ENCODE measurements at places on chromosomes 5 and 9.

DNA sequence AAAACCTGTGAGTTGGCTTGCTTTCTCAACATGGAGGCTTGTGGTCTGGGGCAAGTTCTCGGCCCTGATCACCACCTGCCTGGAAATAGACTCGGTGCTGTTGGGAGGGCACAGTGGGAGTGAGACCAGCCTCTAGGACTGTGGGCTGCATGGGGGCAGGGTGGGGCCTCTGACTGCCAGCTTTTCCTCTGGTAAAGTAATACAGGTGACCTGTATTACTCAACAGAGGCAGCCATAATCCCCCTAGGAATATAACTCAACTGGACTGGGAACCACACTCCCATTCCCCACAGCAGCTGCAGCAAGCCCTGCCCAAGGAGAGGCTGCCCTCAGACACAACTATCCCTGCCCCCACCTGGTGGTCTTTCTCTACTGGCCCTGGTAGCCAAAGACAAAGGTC lies 72.8 kb downstream of the C9orf153 start:
- DNase-seq: no peak

GRCh38 chr9:128819716-128820664 lies 1.7 kb downstream of the ENDOG start:
- no peak for DNase-seq

- no peak for DNase-seq
Observed at GRCh38 chr5:29993286-29993685, 1200.2 kb upstream of the CDH6 start.

- no peak for DNase-seq
Observed at GRCh38 chr9:75939536-75940111, 49.2 kb downstream of the PCSK5 start.

GRCh38 chr9:107340920-107341632 lies 58.0 kb downstream of the RAD23B start:
- peak; percentile 74 for DNase-seq

- no peak for DNase-seq
Observed at GRCh38 chr9:131661568-131662288, 78.1 kb downstream of the RAPGEF1 start.

DNA sequence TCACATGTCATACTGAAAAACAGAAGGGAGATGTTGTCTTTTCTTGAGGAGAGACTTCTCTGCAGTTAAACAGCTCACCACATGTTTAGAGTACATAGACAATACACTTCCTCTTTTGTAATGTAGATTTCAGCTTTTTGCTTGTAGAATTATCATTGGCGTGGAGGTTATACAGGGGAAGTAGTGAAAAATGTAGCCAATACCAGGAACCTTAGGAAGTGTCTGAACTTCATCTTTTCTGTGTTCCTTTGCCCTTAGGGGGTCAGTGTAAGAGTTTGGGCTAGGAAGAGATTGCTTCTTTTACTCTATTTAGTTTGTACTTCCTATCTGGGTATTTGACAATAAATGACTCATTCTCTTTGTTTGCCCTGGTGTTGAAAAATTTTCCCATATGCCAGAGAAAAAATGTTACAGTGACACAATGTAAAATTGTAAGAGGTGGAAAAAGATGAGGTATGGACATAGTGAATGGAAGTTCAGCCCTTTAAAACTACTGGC lies 21.0 kb upstream of the CDKN2B start:
- DNase-seq: no peak

DNA sequence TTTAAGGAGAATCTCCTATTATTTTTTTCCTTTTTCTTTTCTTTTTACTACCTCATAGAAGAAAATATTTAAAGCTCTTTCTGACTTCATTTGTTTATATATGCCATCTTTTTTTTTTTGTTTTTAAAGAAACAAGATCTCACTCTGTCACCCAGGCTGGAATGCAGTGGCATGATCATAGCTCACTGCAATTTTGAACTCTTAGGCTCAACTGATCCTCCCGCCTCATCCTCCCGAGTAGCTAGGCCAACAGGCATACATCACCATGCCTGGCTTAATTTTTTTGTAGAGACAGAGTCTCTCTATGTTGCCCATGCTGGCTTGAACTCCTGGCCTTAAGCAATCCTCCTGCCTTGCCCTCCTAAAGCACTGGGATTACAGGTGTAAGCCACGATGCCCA lies 59.5 kb downstream of the LNPEP start:
- no peak for DNase-seq

- no peak for DNase-seq
Observed at GRCh38 chr5:89071101-89071940, 188.3 kb upstream of the MEF2C start.

DNA sequence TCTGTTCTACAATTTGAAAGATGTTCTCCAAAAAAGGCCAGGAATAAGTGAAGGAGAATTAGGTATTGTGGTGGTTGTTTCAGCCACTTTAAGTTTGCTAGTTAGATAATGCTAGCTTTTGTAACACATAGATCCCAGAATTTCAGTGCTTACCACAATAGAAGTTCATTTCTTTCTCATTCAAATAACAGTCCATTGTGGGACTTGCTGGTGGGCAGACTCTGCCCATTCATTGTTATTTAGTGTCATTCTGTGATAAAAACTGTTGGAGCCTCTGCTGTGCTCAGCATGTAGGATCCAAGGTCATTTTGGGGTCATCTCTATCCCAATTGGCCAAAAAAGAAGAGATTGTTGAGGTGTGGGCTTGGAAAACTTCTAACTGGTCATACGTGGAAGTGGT lies 106.8 kb downstream of the CCDC192 start:
- DNase-seq: no peak

DNA sequence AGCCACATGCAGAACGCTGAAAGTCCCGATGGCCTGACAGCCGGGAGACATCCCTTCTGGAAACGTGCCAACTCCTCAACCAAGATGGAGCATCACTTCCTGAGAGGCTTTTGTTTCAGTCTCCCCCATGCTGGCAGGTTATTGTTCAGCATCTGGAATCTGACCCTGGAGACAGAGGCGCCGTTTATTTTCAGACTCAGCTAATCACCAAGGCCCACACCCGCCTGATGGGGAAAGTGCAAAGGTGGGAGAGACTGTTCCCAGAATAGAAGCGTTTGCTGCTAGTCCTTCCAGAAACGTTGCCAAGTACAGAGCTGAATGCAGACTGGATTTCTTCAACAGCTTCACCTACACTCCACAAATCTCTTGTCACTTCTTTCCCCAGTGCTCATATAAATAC lies 41.8 kb upstream of the S1PR3 start:
- DNase-seq: peak; percentile 62

- DNase-seq: no peak
Observed at GRCh38 chr5:61423487-61424145, 91.6 kb downstream of the ZSWIM6 start.

DNA sequence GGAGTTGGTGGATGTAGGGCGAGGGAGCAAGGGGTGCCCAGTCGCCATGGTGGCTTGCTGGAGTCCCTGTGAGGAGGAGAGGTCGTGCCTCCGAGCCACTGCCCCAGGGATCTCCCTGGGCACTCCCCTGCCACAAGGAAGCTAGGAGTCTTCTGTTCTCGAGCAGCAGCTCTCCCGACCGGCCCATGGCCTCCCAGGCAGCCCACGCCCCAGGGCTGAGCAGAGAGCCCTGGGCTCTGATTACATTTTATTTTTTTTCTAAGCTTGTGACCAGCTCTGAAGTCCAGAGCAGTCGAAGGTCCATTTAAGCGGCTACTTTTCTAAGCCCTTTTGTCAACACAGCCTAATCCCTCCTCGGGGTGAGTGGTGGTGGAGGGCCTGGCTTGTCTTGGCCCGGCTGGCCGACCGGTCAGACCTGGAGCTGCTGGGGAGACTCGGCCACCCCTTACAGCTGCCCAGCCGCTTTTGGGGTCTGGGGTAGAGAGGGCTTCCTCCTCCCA lies 2.1 kb downstream of the RXRA start:
- no peak for DNase-seq

GRCh38 chr5:170053896-170054295 lies 51.8 kb upstream of the FOXI1 start:
- DNase-seq: no peak

GRCh38 chr5:158154226-158155005 lies 295.5 kb upstream of the CLINT1 start:
- no peak for DNase-seq

- DNase-seq: no peak
Observed at GRCh38 chr5:130975847-130976246, 189.2 kb downstream of the HINT1 start.

- no peak for DNase-seq
Observed at GRCh38 chr9:18296702-18297055, 177.3 kb upstream of the ADAMTSL1 start.

GRCh38 chr5:5340206-5340729 lies 82.2 kb upstream of the ICE1 start:
- DNase-seq: peak; percentile 35

DNA sequence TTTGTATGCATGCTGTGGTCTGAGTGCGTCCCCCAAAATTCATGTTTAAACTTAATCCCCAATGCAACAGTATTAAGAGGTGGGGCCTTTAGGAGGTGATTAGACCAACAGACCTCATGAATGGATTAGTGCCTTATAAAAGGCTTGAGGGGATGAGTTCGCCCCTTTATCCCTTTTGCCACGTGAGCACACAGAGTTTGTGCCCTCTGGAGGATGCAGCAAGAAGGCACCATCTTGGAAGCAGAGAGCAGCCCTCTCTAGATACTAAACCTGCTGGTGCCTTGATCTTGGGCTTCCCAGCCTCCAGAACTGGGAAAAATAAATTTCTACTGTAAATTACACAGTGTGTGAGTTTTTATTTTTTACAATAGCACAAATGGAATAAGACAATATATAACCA lies 177.1 kb upstream of the SPRY4 start:
- DNase-seq: no peak

GRCh38 chr5:56105511-56106291 lies 110.9 kb upstream of the IL6ST start:
- no peak for DNase-seq

GRCh38 chr5:171714261-171714660 lies 71.4 kb upstream of the SMIM23 start:
- no peak for DNase-seq

DNA sequence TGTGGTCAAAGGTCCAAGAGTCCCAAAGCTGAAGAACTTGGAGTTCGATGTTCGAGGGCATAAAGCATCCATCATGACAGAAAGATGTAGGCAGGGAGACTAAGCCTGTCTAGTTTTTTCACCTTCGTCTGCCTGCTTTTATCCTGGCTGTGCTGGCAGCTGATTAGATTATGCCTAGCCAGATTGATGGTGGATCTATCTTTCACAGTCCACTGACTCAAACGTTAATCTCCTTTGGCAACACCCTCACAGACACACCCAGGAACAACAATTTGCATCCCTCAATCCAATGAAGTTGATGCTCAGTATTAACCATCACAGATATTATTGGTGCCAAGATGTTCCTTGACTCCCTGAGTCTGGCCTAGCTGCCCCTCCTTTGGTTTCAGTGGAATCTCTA lies 530.8 kb upstream of the CLINT1 start:
- no peak for DNase-seq

GRCh38 chr5:78295035-78295961 lies 800 bp upstream of the AP3B1 start:
- peak; percentile 79 for DNase-seq

DNA sequence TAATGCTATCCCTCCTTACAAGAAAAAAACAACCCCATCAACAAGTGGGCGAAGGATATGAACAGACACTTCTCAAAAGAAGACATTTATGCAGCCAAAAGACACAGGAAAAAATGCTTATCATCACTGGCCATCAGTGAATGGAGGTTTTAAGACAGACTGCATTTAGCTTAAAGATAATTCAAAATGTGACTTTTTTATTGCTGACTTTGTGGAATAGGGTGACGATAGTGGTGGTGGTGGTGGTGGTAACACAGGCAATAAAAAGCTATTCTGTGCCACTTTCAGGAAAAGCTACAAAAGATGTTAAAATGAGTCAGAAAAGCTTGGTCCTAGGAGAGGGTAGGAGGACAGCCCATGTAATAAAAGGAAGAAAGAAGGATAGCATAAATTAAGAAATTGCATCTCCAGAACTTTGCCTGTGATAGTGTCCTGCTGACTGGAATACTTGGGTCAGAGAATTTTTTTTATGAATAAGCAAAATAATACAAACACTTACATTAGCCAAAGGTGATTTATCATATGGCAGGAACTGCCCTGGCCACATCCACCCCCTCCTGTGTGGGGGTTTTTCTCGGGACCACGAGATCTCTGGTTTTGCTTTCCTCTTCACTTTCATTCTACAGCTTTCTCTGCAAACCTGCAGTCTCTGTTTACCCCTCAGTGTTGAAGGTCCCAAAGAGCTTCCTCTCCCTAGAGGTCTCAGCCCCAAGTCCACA lies 186.7 kb downstream of the DRD1 start:
- DNase-seq: no peak

DNA sequence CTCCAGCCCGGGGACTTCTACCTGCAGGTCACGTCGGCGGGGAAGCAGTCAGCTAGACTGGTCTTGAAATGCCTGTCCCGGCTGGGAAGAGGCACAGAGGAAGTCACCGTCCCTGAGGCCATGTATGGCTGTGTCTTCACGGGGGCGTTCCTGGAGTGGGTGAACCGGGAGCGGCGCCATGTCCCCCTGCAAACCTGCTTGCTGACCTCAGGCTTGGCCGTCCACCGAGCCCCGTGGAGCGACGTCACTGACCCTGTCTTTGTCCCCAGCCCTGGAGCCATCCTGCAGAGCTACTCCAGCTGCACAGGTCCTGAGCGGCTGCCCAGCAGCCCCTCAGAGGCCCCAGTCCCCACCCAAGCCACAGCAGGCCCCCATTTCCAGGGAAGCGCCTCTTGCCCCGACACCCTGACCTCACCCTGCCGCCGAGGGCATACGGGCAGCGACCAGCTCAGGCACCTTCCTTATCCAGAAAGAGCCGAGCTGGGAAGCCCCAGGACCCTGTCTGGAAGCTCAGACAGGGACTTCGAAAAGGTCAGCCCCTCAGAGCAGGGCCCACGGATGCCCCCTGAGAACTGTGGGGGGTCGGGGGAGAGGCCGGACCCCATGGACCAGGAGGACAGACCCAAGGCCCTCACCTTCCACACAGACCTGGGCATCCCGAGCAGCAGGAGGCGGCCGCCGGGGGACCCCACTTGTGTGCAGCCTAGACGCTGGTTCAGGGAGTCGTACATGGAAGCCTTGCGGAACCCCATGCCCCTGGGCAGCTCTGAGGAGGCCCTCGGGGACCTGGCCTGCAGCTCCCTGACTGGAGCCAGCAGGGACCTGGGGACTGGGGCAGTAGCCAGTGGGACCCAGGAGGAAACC lies 47.8 kb downstream of the PLEKHG4B start:
- no peak for DNase-seq

Measured in NCI-H2171 treated with DMSO at 0.1 percent for 48 hours (cell line).